NCI-H187 treated with DMSO at 0.1 percent for 48 hours (cell line): ENCODE measurements at places on chromosomes 7 and 10.

- DNase-seq: no peak
Observed at GRCh38 chr7:101729241-101729883, 88.1 kb upstream of the CUX1 start.

DNA sequence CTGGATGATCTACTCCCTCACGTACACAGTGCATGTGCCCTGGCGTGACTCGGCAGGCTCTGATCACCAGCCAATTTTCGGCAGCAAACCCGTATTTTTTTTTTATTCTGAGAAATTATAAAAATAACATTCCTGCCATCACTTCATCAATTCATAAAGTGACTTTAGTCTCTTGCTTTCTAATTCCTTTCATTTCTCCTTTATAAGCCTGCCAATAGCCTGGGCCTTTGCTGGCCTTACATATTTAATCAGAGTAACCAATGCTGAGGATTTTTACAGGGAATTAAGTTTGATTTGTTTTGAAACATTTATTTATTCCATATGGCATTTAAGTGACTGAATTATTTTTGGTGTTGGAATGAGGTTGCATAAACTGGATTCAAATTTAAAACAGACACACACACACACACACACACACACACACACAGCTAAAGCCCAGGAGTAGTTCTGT, 140.8 kb downstream of the ETV1 start:
- DNase-seq: no peak

- no peak for DNase-seq
Observed at GRCh38 chr10:14131261-14131960, 199.3 kb downstream of the FRMD4A start.

- DNase-seq: no peak
Observed at GRCh38 chr10:119029613-119030420, at the start of gene NANOS1. TSS of gene NANOS1 (plus strand) at chr10:119029714. CDS start at chr10:119029802, 88 bp downstream.

GRCh38 chr10:61606959-61607907, 55.5 kb upstream of the CABCOCO1 start:
- DNase-seq: no peak

- DNase-seq: no peak
Observed at GRCh38 chr10:36170943-36171501, 528.9 kb upstream of the FZD8 start.

DNA sequence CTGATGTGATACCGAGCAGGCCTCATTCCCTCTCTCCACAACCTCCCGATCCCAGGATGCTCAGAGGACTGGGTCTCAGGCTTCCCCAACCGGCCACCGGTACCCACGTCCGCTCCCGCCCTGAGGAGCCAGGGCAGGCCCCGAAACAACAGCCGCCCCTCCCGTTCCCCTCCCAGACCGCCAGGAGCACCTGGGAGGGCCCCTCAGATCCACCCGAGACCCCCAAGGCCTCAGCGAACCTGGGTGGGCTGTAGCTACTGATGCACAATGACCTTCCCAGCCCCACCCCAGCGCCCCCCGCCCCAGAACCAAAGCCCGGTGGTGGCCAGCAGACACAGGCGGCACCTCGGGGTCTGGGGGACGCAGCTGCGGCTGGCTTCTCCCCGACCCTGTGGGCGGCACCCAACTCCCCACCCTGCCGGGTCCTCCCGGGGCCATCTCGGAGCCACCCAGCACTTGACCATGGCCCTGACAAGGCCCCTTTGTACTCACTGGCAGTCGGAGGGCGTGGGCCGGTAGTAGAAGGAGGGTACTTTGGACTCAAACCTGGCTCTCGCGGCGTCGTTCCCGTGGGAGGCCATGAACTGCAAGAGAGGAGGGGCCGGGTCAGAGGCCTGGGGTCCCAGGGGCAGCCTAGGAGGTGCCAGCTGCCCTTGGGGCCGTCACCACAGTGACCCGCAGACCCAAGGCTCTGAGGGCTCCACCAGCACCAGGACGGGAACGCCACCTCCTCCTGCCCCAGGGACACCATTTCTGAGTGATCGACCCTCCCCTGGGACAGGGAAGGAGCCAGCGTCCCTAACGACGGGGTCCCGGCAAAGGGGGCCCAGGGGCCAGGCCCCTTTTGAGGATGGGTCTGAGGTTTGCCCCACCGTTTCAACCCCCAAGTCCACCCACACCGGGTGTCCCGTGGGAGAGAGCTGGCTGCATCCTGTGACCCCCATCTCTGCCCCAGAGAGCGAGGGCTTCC, 28.1 kb downstream of the ADAP1 start:
- DNase-seq: no peak

DNA sequence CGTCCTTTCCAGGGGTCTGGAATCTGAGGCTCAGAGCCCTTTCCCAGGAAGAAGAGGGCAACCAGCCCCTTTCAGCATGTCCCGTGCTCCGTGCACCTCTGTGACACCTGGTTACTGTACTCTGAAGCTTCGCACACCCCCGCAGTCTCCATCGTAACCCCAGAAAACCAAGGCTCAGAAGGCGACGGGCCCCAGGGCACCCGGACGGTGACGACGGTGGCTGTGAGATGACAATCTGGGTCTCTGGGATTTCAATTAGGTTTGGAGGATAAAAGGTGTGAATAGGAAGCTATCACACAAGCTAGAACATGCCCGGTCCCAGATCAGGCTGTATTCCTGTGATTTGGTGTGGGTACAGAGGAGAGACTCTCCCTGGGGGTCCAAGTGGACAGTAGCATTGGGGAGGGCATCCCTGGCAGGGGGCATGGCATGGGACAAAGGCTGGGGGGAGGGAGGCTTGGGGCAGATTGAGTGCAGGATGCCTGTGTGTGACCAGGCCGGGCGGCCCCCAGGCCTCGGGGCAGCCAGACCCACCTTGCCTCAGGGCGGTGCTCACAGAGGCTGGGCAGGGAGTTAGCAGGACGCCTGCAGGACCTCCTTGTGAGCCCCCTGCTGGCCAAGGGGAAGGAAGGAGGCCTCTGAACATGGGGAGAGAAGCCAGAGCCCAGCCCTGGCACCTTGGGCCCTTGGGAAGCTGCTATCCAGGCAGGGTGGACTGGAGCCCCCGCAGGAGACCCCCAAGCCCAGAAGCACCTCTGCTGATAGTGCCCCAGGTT, 23.4 kb upstream of the PSMG3 start:
- DNase-seq: no peak

GRCh38 chr10:114346176-114347031, 57.9 kb downstream of the AFAP1L2 start:
- DNase-seq: no peak

- DNase-seq: no peak
Observed at GRCh38 chr7:8384901-8385300, 48.5 kb upstream of the NXPH1 start.

DNA sequence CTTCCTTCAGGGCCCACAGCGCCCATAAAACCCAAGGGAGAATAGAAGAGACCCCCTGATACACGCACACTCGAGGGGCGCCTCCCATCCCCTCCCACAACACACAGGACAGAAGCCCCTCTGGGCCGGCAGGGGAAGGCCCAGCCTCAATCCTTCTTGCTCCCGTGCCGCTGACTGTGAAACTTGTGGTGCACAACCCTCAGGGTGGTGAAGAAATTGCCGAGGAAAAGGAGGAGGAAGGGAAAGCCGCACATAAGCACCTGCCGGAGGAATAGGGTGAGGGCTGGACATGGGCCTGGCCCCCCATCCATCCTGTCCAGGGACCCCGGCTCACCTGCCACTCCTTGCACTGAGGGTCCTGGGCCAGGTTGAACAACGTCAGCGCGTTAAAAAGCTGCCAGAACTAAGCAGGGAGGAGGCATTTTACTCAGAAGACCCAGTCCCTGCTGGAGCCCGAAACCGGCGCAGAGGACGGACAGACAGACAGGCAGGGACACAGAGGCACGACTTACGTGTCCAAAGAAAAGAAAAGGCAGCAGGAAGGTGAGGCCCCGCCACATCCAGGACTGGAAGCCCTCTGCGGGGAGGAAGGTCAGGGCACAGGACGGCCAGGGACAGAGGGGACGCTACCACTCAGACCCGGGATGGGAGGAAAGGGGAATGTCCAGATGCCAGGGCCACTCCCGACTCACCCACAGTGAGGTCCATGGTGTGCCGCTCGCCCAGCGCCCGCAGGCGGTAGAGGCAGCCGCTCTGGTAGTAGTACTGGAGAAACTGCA, 7.2 kb downstream of the TMEM120A start:
- DNase-seq: no peak

DNA sequence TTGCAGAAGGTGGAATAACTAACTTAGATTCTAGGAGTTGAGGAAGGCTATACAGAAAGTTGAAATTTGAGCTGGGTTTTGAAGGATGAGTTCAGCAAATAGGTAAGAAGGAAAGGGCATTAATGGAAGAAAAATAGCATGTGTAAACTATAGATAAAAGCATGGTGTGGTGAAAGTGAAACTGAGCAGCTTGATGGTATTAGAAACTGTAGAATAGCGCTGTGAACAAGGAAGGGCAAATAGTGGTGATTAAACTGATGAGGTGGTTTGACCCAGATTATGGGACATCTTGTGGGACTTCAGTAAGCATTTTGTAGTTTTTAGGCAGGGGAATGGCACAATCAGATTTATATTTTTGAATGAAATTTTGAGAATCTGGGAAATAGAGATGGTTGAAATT, 90.5 kb downstream of the EXOC6 start:
- DNase-seq: no peak

- DNase-seq: no peak
Observed at GRCh38 chr7:44099669-44100068, 4.5 kb upstream of the AEBP1 start.

DNA sequence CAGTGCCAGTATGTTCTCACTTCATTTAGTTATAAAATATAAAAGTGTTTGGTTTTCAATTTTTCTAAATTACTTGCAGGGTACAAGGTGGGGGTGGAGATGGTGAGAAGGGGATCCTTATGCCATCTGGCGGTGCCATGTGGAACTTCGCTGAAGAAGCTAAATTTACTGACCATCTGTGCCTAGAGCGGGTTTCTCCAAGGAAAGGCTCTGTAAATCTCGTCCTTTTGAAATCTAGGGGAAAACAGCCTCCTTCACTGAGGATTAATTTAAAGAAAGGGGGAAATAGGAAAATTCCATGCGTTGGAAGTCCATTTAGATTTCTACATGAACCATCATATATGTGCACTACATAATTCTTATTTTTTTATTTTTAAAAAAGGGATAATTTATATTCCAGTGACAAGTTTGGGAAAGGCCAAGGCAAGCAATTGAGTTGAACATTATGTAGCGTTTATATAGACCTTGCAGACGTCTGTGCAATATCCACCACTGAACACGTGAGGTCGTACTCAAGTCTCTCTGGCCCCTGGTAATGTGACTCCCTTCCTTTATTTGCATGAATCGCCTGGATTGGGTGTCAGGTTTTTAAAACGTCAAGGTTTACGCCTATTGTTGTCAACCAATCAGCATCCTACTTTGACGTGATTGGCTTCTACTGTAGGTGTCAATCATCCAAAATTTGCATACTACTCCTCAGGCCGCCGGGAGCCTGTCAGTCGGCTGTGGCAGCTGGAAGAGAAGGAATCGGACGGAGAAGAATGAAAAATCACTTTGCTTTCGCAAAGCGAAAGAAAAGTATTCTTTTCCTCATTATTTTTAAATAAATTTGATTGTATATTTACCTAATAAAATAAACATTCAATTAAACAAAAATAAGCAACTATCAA, 297.1 kb upstream of the NFE2L3 start:
- peak; percentile 91 for DNase-seq

DNA sequence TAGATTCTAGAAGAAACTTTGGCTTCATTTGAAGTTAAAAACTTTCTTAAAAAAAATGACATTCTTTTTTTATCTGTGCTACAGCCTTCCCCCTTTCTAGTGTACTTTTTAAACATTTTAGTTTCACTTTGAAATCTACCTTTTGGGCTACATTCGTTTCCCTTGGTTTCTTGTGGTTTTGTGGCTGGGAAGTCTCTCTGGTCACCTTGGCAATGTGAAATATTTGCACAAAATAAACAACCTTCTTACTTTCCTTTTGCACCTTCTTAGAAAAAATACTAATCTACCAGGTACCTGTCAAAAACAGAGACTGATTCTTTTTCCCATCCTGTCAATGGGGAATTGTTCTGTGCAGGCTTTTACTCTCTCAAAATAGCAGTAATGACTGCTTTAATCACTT, 350.2 kb downstream of the GATA3 start:
- no peak for DNase-seq

- no peak for DNase-seq
Observed at GRCh38 chr10:17010363-17011145, 119.1 kb downstream of the CUBN start.

DNA sequence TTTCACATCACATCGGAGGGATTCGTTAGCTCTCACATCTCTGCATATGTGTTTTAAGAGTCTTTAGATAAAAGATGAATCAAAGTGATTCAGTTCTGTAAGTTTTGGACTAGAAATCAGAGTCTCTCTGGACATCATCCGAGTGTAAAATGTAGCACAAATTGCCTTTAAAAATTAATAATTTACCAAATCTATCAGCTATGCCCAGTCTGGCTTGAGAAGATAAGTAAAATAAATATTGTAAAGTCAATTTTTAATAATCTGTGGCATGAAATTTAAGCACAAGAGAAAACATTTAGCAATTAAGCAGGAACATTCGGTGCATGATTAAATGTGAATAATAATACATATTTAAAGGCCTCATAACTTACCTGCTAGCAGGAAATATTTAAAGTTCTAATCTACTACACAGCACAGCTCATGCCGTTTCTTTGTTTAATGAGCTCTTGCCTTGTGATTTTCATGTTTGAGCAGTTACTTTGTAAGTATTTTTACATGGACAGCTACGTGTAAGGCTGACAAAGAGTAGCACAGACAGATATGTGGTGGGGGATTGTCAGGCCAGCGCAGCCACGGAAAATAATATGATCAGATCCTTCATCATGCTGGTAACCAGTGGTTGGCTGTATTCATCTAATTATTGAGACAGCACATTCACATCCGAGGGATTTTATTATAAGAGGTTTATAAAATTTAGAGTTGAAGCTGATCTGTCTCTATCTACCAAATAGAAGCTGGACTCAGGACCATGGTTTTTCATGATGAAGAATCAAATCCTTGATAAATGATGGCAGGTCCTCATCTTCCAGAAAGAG, 317.3 kb downstream of the ADARB2 start:
- DNase-seq: no peak

DNA sequence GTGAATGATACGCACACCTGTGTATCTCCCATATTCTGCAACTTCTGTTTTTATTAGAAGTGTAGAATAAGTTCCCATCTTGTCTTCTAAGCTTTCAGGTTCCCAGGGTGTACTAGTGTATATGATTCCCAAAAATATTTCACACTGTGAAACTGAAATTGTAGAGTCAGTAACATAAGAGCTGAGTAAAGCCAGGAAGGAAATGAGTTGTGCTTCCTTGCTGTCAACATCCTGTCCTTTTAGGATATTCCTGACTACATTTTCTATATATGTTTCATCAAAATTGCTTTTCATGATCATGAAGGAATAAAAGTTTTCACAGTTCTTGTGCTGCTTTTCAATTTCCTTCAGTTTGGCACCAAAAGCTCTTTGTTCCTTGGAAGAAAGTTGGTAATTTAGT, 15.2 kb downstream of the SAMD9L start:
- DNase-seq: no peak
